D721Med (cell line): ENCODE measurements at places on chromosomes 4 and X.

- DNase-seq: no peak
These were observed 259.8 kb upstream of the CLNK start for GRCh38 chr4:10944321-10944720.

- no peak for DNase-seq
These were observed 923.8 kb downstream of the RAPGEF2 start for GRCh38 chr4:160026721-160027120.

DNA sequence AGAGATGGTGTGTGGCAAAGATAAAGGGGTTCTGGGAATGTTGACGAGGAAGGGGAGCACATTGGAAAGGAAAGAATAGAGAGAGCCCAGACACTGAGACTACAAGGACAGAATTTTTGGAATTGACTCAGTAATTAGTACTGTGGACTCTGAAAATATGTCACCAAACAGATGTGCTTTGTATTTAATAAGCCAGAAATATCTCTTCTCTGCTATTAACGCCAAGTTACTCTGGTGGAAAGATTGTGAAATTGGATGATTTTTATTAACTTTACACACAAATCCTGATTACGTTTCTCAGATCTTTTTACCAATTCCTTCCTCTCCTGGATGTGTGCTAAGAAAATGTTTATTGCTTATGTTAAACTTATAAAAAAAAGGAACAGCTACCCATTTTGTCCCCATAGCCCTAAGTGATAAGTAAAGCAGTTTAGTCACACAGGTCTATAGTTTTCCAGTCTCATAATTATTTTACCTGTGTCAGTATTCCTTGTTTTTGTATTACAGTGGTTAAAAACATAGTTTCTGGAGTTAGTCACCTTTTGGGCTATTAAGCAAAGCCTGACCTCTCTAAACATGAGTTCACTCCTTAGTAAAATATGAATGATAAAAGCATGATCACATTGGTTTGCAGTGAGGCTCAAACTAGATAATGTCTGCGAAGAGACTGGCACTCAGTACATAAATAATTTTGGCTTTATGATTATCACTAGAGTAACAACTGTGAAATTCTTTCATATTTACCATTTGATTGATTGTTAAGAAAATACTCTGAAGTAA is 1068.3 kb downstream of the STIM2 start:
- no peak for DNase-seq

GRCh38 chrX:4830880-4831557 is 1117.6 kb upstream of the PRKX start:
- DNase-seq: no peak

DNA sequence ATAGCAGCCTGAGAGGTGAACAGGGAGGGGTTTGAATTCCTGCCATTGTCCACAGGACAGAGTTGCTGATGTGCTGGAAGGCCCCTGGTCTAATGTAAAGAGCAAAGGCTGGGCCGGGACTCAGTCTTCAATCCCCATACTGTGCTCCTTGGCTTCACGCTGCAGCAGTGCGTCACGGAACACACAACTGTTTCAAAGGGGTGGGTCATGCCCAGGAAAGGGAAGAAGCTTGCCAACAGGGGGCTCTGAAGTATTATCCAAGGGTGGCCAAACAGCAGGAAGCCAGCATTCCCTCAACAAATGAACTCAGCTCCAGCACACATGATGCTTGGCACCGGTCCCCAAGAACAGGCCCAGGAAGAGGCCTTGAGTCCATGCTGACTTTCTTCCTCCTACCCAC is 122.5 kb downstream of the NFKB1 start:
- DNase-seq: no peak

- DNase-seq: no peak
These were observed 196.4 kb upstream of the RADX start for GRCh38 chrX:106415276-106415895.

GRCh38 chr4:124304941-124305340 is 407.6 kb downstream of the ANKRD50 start:
- no peak for DNase-seq

- peak; percentile 19 for DNase-seq
These were observed 50.5 kb upstream of the FAM47C start for GRCh38 chrX:36957425-36958328.

DNA sequence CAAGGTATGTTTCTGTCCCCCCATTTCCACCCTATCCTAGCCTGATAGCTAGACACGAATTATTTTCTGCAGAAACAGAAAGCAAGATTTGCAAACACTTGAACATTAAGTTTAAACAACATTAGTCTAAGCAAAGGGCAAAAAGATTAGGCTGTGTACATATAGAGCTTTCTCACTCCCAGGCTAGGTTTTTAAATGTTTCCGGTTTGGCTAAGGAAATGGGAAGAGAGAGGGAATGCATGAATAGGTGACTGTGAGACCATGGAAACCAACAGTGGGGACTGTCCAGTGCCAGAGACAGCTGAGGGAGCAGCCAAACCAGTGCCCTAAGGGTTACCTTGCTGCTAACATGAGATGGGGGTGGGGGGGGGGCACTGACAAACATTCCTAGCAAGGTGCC is 242.7 kb downstream of the SCFD2 start:
- no peak for DNase-seq

DNA sequence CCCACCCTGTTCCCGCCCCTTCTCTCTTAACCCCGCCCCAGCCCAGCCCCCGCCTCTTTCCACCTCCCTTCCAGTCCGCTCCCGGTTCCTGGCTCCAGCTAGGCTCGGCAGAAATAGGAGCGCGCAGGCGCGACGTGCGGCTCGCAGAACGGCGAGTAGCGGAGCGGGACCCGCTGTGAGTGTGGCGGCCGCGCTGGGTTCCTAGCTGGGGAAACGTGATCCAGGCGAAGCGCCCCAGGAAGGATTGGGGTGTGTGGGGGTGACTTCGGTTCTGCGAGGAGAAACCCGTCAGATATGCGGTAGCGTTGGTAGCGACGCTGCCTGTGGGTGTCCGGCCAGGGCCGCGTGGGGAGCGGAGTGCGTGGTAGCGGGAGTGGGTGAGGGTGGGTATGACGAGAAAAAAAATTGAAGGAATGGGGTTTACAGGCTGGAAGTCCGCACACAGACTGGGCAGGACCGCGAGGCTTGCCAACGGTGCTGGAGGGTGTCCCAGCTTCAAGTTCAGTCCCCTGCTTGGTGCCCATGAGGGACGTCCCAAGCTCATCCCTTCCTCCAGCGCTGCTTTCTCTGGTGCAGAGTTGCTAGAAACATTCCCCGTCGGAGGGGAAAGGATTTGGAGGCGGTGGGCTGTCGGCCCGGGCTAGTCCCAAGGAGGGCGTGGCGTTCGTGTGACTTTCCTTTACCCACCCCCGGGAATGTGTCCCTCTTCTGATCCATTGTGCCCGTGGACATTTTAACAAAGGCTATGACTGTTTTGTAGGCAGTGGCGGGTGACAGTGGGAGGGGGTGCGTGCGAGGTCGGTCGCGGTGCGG is at the start of gene PRRG1:
Gene PRRG1, plus strand, starts transcription at position 144 of the 813 bp plus-strand sequence. CDS start 56,886 bp downstream, outside the sequence.
- peak; percentile 28 for DNase-seq

DNA sequence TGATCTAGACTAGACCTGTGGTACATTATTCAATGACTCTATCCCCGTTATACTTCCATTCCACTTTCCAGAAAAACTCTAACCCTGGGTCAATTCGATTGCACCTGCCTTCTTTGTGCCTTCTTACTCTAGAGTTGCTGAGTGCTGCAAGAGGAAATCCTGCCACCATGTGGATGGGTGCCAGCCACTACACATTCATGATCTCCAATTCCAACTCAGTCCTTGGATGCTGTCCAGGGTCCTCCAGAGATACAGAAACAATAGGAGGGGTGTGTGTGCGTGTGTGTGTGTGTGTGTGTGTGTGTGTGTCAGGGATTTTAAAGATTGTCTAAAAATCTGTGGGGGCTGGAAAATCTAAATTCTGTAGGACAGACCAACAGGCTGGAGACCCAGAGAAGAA is 42.9 kb upstream of the INTS6L start:
- no peak for DNase-seq

DNA sequence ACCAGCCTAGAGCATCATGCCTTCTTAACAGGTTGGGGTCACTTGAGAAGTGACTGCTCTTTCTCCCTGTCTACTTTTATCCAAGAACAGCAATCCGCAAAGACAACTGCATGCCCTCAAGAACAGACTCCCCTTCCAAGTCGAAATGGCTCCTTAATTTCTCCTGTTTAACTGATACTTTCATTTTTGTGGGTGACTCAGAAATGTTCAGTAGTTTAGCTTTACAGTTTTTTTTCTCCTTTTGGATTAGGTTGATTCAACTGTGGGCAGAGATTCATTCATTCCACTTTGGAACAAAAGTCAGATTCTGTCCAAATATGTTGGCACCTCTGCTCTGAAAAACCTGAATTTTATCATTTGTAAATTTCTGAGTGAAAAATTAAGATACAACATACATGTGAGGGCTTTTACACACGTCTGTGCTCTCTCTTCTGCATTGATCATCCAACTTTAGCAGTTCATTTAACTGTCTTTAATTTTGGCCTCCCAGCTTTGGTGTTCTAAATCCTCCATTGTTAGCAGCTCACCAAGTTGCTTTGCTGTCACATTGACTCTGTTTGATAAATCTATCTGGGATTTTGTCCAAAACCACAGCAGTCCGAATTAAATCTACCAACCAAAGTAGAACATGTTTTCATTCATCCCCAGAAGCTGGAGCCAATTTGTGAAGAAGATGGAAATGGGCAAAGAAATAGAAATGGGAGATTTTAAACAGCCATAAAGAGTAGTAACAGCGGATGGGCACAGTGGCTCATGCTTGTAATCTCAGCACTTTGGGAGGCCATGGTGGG is 50.0 kb downstream of the HOPX start:
- DNase-seq: no peak

DNA sequence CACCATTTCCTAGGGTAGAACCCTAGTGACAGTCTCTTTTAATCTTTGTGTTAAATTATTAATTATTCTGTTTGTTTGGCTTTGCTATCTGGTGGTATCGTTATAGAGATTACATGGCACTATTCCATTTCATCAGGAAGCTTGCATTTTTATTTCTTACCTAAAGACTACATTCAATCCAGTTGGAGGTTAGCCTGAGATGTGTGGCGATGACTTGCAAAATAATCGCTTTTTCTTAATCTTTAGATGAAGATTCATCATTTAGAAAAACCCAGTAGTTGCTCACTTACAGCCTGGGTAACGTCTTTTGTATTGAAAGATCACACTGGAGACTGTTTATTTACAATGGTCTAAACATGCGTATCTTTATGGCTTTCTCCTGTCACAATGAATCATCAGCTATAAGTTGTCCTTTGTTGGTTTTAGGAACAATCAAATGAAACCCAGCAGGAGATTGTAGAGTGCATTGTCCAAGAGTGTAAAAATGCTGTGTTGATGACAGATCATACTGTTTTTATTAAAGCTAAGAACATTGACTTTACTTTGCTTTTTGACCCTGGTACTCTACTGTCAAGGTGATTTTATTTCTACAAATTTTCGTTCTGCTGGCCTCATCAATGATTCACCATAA is 281.7 kb upstream of the PITX2 start:
- no peak for DNase-seq

- DNase-seq: no peak
These were observed 48.0 kb upstream of the MAP3K15 start for GRCh38 chrX:19563327-19563726.

- DNase-seq: no peak
These were observed 14.4 kb downstream of the ABCG2 start for GRCh38 chr4:88144048-88144447.

DNA sequence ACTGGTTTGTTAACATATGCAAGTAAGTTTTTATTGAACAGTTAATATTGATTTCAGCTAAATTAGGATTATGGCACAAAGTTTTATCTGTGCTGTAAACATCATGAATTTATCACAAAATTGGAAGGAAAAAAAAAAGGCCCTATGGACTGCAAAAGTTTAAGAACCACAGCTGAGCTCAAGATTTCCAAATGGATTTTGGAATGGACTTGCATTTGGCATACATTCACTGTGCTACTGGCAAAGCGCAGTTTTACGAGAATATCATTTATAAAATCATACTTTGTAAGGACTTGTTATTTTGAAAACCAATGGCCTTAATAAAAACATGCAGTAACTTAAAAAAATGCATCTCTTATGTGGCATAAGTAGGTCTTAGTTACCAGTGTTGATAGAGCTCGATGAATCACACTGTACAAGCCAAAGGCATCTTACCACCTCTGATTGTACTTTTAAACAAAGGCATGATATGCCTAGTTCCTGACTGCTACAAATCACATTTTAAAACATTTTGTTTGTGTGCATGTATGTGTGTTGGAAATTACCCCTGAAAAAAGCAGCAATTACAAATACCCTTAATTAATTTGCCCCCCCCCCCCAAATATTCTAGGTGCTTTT is 58.6 kb downstream of the TAB3 start:
- DNase-seq: no peak

GRCh38 chrX:53449632-53450031 is 15.5 kb upstream of the HSD17B10 start:
- DNase-seq: no peak

DNA sequence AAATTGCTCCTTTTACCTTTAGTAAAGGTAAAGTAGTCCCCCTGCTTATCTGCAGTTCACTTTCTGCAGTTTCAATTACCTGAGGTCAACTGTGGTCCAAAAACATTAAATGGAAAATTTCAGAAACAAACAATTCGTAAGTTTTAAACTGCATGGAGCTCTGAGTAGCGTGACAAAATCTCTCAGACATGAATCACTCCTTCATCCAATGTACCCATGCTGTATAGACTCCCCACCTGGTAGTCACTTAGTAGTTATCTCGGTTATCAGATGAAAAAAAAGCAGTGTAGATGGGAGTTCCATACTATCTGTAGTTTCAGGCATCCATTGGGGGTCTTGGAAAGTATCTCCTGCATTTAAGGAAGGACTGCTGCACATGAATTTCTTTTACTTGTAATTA is 7.7 kb downstream of the UNC5C start:
- DNase-seq: no peak

- DNase-seq: no peak
These were observed 106.4 kb upstream of the FAM241A start for GRCh38 chr4:112038861-112039260.

DNA sequence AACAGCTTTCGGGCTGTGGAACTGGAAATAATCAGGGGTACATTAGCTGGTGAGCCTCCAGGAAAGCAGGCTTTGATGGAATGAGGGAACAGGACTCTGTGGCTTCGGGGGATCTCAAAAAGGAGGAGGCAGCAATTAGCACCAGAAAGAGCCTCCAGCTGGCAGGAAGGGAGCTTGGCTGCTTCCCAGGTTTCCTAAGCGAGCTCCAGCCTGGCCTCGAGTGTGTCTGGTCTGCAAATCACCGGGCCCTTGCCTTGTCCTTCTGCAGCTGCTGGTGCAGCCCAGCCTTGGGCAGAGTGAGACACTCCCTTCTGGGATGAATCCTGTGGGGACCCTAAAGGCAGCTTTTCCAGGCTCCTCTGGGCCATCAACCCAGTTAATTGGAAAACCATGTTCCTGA is 10.7 kb upstream of the PDHA1 start:
- DNase-seq: no peak

DNA sequence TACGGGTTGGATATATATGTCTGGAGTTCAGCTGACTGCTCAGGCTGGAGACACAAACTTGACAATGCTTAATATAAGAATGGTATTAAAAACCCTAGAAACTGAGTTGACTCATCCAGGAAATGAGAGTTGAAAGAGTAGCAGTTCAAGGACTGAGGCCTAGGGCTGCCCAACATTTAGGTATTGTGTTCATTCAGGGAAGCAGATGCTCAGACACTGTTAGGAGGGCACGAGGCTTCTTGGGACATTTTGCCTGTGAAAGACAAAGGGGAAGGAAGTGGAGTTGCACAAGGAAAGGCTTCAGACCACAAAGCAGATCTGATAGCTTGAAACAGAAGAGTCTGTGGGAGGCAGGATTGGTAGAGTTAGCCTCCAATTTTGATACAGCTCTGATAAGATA is 52.0 kb upstream of the HS3ST1 start:
- DNase-seq: no peak
